ENCODE measurements at places on chromosomes 11 and 22. TPM values are rescaled to one million over a fixed set of nuclear protein-coding genes. Genes with fewer than 3 reads are reported as not detected.

- DNase-seq = no peak
- peaks cover 34% of the 10 kb centered on the region for H3K27me3 ChIP-seq
- no peaks in the 10 kb centered on the region for H3K4me1 ChIP-seq
- H3K27ac ChIP-seq = no peak overlapping the region
- H3K36me3 ChIP-seq = no peaks in the 10 kb centered on the region
These were observed 72.6 kb upstream of the GRAMD1B start for GRCh38 chr11:123357353-123357989.

DNA sequence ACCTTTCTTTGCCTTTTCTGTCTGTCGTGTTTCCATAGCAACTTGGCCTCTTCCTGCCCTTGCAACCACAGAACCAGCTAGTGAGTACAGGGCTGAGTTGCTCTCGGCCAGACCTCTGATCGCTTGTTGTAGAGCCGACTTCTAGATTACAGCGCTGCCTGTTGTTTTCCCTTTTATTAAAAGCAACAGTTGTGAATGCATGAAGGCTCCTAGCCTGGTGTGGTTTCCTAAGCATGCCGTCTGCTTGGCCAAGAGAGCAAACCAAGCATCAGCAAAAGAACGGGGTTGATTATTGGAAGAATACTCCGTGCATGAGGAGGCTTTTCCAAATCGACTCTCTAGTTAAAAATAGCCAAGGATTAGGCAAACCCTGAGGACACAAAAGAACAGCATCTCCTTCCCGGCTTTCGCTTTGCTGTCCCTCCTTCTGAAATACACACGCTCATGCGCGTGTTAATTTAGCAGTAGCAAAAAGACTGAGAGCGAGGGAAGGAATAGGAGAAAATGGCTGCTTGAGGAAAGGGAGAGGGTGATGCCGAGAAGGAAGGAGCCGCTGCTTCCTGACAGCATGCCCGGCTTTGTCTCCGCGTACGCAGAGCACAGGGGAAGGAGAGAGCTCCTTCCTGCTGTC, 71.5 kb upstream of the TTC12 start:
- no peak overlapping the region for H3K4me3 ChIP-seq
- peaks cover 78% of the 10 kb centered on the region for H3K27me3 ChIP-seq
- no peaks in the 10 kb centered on the region for H3K4me1 ChIP-seq
- no peak for DNase-seq

DNA sequence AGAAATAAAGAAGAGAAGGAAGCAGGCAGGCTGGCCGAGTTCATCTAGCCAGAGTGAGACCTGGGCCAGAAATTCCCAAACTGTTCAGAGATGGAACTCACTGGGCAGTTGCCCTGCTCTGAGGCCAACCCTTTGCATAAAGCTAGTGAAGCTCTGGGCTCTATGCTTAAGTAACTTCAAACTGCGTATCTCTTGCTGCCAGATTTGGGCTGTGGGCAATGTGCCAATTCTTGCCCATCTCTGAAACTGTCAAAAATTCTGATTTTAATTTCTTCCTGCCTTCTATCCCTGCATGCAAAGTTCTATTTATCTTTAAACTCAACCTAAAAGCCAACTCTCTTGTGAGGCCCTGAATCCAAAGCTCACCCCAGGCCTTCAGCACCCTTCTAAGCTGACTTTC, 36.2 kb upstream of the HEPHL1 start:
- H3K4me3 ChIP-seq = no peak overlapping the region
- H3K4me1 ChIP-seq = peaks cover 5% of the 10 kb centered on the region
- no peak for DNase-seq
- no peaks in the 10 kb centered on the region for H3K36me3 ChIP-seq

DNA sequence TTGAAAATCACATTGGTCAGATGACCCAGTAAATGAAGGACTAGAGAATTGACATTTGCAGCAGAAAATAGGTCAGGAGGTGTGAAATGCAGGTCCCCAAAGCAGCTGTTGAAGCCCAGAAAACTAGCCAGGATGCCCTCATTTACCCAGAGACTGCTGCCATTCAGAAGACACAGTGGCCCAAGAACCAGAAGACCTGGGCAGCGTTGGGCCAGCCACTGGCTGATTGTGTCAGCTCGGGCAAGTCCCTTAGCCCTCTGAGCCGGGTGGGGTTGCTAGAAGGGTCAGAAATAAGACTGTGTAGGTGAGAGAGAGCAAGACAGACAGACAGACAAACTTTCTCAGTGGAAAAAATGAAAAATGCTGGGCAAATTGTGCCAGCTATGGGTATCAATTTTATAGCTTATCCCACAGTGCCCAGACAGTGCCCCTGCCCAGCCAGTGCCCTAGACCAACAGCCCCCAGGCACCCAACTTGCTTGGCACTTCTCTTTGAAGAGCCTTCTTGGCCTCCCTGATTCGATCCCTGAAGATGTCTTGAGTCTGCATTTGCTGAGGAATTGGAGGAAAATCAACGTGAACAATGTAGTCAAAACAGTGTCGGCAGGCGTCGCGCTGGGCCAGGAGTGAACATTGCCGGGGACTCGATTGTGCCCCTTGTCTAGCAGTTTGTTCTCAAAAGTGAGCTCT, 198.3 kb downstream of the MN1 start:
- H3K27ac ChIP-seq = no peak overlapping the region
- no peaks in the 10 kb centered on the region for H3K27me3 ChIP-seq
- no peaks in the 10 kb centered on the region for H3K36me3 ChIP-seq
- DNase-seq = no peak
- H3K4me3 ChIP-seq = no peak overlapping the region

Gene APOL6
- 0.84 TPM for total RNA-seq

GRCh38 chr11:111981270-111981669, 43.9 kb upstream of the DLAT start:
- no peaks in the 10 kb centered on the region for H3K36me3 ChIP-seq
- DNase-seq = no peak
- no peak overlapping the region for H3K4me3 ChIP-seq
- no peak overlapping the region for H3K27ac ChIP-seq

DNA sequence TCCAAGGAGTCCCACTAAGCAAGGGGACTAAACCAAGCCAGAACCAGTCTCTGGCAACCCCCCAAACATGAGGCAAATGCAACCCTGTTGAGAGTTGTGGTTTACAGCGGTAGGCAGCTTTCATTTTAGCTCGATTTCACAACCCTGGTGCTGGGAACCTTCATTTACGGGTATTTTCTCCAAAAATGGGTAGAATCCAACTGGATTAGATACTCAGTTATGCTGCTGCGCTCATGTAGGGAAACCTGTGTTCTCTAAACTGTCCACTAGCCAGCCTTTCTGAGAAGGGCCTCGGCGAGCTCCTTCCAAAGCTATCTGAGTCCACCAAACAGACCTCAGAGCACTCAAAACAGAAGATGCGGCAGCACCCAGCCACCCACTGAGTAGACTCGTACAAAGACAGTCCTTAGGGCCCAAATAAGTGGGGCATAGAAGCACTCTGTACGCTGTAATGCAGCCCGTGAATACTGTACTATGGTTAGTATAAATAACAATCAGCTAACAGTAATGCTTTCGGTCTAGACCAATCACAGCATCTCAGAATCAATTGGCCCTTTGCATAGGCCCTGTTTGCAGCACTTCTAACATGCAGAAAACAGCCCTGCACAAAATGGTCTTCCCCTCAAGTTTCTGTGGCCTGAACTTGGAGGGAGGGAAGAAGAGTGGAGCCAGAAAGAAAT, 104.7 kb downstream of the ETS1 start:
- H3K27ac ChIP-seq = no peak overlapping the region
- H3K27me3 ChIP-seq = no peaks in the 10 kb centered on the region
- H3K4me3 ChIP-seq = no peak overlapping the region

GRCh38 chr11:23314162-23314561, 453.9 kb upstream of the CCDC179 start:
- H3K27me3 ChIP-seq = no peaks in the 10 kb centered on the region
- H3K4me1 ChIP-seq = no peaks in the 10 kb centered on the region
- H3K4me3 ChIP-seq = no peak overlapping the region
- no peaks in the 10 kb centered on the region for H3K36me3 ChIP-seq

Gene STK33
- 10.9 TPM for total RNA-seq

Gene RASD2
- total RNA-seq = 2.4 TPM

DNA sequence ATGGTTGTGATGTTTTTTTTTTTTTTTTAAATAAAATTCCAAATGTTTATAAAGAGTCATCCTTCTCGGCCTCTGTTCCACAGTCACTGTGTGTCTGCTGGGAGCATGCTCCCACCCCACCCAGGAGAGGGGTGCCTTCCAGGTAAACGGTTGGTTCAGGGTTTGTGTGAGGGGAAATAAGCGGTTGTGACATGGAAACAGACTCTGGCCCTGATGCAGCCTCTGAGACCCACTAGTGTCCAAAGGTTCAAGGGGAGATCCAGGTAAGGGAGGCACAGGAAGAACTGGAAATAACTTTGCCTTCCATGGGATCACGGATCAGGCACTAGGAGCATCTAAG, 6.0 kb upstream of the GAS2L1 start:
- no peak overlapping the region for H3K27ac ChIP-seq
- no peak overlapping the region for H3K4me3 ChIP-seq
- peaks cover 39% of the 10 kb centered on the region for H3K36me3 ChIP-seq
- DNase-seq = no peak
- peaks cover 17% of the 10 kb centered on the region for H3K4me1 ChIP-seq
- no peaks in the 10 kb centered on the region for H3K27me3 ChIP-seq

Gene MN1
- total RNA-seq = 2.9 TPM

DNA sequence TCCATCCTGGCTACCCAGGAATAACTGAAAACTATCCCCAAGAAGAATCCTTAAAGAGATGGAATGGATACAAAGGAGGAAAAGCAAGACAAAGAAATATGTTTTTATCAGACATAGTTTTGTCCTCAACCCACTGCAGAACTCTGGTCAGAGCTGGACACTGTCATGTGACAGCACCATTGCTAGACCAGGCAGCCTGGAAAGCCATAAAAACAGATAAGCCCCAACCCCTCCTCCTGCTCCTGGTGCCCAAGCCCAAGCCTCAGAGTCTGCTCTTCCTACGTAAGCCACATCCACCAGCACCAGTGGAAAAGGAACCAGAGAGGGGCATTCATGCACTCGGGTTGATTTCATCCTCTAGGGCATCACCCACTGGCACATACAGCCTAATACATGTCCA, 116.9 kb downstream of the TRIM29 start:
- H3K27ac ChIP-seq = no peak overlapping the region
- peaks cover 16% of the 10 kb centered on the region for H3K27me3 ChIP-seq
- no peaks in the 10 kb centered on the region for H3K36me3 ChIP-seq
- DNase-seq = no peak
- H3K4me3 ChIP-seq = no peak overlapping the region

DNA sequence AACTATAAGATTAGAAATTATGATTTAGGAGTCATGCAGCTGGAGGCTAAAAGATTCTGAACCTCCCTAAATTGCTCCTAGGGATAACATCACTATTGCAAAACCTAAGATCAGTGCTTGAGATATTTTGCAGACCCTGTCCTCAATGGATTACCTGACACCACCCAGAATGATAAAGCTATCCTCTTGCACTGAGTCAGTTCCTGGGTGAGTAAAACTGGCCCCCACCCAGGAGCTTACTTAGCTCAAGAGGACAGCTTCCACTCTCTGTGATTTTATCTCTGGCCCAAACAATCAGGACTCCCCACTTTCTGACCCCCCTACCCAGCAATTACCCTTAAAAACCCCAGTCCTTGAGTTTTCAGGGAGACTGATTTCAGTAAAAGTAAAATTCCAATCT, 2074.4 kb upstream of the RAG2 start:
- DNase-seq = no peak
- H3K27me3 ChIP-seq = no peaks in the 10 kb centered on the region
- H3K36me3 ChIP-seq = no peaks in the 10 kb centered on the region
- no peak overlapping the region for H3K27ac ChIP-seq

DNA sequence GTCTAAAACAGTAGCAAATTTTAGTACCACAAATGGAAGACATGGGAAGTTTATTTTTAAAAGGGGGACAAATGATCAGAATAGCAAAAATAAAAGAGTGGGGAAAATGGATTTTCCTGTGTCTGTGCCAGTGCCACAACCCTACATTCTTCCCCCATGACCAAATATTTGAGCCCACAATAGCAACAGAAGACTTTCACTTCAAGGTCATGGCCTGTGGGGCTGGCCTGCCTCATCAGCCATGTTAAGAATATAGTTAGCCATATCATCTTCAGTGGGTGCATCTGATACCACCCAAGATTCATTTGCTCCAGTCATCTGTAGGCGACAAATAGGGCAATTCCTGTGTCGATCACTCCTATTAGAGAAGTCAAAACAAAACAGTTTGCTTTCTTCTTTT, 26.3 kb downstream of the RNF141 start:
- no peaks in the 10 kb centered on the region for H3K27me3 ChIP-seq
- H3K36me3 ChIP-seq = peaks cover 7% of the 10 kb centered on the region
- H3K4me1 ChIP-seq = peaks cover 60% of the 10 kb centered on the region

Gene SLC37A2
- total RNA-seq = 5.1 TPM

Gene KRTAP5-11
- total RNA-seq = not detected

DNA sequence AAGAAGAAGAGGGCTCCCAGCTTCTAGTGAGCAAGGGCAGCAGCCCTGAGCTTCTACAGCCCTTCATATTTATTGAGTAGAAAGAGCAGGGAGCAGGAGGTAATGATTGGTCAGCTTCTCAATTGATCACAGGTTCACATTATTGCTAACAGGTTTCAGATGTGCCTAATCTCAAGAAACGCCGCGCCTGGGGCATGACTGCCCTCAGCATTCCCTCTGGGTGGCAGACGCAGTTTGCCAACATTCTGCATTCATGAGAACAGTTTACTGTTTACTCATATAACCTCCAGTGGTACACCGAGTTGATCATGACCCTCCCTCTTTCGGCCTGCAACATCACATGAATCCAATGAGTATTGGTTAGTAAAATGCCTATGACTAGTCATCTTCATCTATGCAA, 4.7 kb upstream of the ZNF74 start:
- H3K36me3 ChIP-seq = no peaks in the 10 kb centered on the region
- peaks cover 11% of the 10 kb centered on the region for H3K4me1 ChIP-seq
- no peaks in the 10 kb centered on the region for H3K27me3 ChIP-seq
- no peak overlapping the region for H3K4me3 ChIP-seq
- no peak overlapping the region for H3K27ac ChIP-seq

DNA sequence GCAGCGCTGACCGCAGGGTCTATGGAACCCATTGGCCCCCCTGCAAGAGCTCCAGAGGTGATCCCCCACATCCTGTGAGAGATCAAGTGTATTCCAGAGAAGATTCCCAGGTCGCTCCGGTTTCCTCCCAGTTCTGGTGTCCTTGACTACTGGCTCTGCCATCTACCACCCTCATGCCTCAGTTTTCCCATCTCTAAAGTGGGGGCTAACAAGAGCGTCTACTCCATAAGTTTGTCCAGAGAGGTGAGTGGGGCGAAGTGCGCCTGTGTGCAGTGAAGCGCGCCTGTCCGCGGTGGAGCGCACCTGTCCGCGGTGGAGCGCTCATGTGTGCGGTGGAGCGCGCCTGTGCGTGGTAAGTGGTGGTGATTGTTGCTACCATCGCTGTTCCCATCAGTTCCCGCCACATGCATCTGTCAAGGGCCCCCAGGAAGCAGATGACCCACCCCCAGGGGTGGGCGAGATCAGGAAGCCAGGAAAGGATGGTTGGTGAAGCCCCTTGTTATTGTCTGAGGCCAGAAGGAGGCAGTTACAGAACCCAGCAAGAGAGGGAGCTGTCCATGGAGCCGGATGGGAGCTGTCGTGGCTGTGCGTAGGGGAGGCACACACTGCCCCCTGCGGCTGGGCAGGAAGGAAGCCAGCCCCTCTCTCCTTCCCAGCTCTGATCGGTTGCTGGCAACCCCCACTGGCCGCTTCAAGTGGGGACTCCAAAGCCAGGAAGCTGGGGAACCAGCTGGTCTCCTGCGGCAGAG, 73.2 kb upstream of the FGF3 start:
- H3K36me3 ChIP-seq = no peaks in the 10 kb centered on the region
- no peak overlapping the region for H3K4me3 ChIP-seq
- no peak overlapping the region for H3K27ac ChIP-seq
- peaks cover 5% of the 10 kb centered on the region for H3K4me1 ChIP-seq

Gene TENM4
- total RNA-seq = 0.05 TPM
